Hematopoietic multipotent progenitor cell (in vitro differentiated cells): ENCODE measurements at places on chromosomes 11 and 22.
A peak's percentile ranks its signal among the peaks of the same experiment; 100 is the strongest.

GRCh38 chr11:29333993-29334775 is 682.6 kb downstream of the KCNA4 start:
- peak; percentile 27 for DNase-seq

GRCh38 chr11:79335681-79336080 is 105.1 kb downstream of the TENM4 start:
- no peak for DNase-seq

GRCh38 chr11:820655-821511 is 2.2 kb downstream of the PNPLA2 start:
- no peak for DNase-seq

DNA sequence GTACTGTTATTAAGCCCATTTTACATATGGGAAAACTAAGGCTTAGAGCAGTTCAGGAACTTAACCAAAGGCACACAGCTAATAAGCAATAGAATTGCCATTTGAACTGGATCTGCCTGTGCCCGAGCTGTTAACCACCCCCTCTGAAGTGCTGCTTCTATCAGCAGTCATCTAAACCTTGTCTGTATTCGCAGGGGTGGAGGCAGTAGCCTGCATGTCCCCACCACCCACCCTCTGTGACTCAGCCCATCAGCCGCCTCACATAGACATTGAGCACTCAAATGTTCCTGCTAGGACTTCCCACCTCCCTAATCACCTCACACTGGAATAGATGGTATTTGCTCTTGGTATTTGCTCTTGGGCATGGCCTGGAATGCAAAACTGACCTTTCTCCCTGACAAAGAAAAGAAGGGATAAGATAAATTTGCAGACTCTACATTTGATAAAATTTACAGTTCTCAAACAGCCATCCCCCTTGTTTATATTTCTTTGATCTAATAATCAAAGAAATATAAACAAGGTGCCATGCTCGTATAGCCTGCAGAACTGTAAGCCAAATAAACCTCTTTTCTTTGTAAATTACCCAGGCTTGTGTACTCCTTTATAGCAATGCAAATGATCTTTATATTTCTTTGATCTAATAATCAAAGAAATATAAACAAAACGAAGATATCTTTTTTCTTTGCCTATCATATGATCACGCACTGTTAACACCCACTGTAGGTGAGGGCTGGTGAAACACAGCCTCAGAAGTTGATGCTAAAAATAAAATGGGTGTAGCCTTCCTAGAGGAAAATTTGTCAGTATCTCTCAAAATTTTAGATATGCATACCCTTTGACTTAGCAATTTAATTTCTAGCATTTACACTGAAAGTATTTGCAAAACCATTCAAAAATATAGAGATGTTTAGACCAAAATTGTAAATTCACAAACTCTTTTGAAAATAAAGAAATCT is 15.9 kb downstream of the DKK3 start:
- no peak for DNase-seq

DNA sequence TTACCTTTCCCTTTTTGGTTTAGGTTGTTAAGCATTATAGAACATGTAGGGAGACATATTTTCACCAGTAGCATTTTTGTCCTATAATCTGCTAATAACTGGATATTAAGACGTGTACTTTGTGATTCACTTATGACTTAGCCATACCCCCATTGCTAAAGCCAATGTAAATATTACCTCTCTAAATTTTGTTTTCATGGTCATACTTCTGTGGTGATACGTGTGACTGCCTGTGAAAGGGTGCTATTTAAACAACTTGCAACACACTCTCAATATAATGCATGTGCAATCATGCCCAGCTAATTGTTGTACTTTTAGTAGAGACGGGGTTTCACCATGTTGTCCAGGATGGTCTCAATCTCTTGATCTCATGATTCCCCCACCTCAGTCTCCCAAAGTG is 36.2 kb upstream of the PAK1 start:
- DNase-seq = no peak

DNA sequence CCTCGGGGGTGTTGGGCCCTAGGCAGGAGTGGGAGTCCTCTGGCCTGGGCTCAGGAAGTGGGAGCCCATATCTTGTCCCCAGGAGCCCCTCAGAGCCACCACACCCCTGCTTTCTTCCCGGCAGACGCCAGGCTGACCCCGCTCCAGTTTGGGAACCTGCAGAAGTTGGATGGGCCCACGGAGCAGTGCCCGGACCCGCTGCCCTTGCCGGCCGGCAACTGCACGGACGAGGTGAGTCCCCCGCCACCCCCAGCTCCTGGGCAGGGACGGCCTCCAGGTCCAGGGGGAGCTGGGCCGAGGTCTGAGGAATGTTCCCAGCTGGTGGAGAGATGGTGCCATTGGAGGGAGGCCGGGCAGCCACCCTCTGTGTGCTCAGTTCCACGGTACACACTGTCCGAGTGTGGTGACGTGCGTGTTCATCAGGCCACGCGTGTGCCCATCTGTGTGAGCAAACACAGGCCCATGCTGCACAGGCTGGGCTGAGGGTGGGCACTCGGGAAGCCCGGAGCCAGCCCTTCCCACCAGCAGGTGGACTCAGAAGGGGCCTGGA is 4.8 kb downstream of the MUC5B start:
- DNase-seq = no peak

DNA sequence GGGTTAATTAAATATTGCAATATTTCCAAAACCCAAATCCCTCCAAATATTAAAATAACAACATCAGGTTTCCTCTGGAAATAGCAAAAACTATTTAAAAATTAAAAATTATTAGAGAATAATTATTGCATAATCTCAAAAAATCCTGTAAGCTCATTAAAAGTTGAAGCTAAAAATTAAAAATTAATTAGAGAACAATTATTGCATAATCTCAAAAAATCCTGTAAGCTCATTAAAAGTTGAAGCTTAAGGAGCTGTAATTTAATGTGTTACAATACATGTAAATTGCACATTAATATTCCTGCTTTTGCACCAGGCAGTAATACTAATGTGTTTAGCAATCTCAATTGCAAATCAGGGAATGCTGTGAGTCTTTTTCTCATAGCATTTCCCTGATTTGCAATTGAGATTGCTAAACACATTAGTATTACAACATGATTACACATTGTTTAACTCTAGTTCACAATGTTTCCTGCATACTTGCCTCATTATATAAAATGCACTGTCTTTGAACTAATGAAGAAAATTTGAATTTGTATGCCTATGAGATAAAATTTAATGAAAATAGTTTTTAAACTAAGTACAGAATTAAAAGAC is 247.7 kb downstream of the GUCY1A2 start:
- no peak for DNase-seq

DNA sequence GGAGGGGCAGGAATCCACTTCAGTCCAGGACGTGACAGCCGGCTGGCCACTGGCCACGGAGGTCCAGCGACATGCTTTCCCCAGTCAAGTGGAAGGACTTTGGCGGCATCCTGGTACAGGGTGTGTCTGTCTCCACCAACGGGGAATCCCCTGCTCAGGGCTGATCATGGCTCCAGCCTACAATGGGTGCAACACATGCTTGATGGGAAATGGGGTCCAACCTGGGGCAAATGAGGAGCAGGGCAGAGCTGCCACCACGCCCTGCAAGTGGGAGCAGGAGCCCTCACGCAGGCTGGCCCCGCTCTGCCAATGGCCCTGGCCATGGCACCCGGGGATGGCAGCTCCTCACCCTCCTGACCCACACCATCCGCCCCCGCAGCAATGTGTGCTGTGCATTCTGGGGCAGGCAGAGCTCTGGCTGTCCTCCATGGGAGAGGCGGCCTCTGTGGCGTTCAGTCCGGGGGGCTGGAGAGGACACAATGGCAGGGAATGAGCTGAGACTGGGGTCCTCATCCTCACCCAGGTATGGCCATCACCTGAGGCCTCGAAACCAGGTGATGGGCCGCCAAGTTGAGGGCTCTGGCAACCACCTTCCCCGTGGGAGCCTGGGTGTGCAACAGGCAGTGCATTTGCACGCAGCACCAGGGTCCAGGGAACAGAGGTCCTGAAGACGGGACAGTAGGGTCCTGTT is 5.8 kb upstream of the SEPTIN5 start:
- no peak for DNase-seq

DNA sequence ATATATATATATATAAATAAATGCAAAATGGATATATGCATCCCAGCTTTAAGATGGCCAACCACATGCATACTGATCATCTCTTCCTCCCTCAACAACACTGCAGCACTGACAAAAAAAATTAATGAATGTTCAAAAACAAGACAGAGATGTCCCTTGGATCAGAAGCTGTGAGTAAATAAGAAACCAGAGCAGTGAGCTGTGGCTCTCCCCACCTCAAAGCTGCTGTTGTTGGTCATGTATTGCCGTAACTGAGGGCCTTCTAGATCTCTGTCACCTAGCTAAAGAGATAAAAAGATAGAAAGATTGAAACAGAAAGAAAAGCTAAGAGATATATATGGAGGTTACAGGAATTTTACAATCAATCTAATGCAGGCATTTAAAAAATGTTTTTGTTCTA is 15.5 kb upstream of the TMEM135 start:
- no peak for DNase-seq

- no peak for DNase-seq
Measured at GRCh38 chr11:62588966-62589637, 2.2 kb downstream of the TUT1 start.

- DNase-seq = no peak
Measured at GRCh38 chr11:128491195-128491936, 96.0 kb downstream of the ETS1 start.
